Mammary epithelial cell (primary cell): ENCODE measurements at places on chromosomes 4 and X. TPM values are rescaled to one million over a fixed set of nuclear protein-coding genes. Genes with fewer than 3 reads are reported as not detected.

RIPPLY1 gene
- not detected for total RNA-seq

MAGEA8 gene
- not detected in 2 replicates for total RNA-seq

TMSB15C gene
- total RNA-seq, result 3.8 and 5.1 TPM in 2 replicates

SOX3 gene
- total RNA-seq, result not detected

SPANXN4 gene
- not detected in 2 replicates for total RNA-seq

CLNK gene
- not detected for total RNA-seq

KLB gene
- total RNA-seq, result not detected in 2 replicates

IL13RA2 gene
- 5.7 and 16.1 TPM in 2 replicates for total RNA-seq

FAAH2 gene
- total RNA-seq, result 0.49 and 0.86 TPM in 2 replicates

MAGEA2 gene
- total RNA-seq, result not detected in 2 replicates

ZNF595 gene
- total RNA-seq, result 13.0 and 15.5 TPM in 2 replicates

LAS1L gene
- total RNA-seq, result 31.9 and 37.2 TPM in 2 replicates

MEPE gene
- not detected in 2 replicates for total RNA-seq

ABRAXAS1 gene
- total RNA-seq, result 6.7 TPM

BOD1L1 gene
- total RNA-seq, result 22.5 TPM

POU4F2 gene
- not detected for total RNA-seq
